ENCODE measurements at places on chromosomes 7 and 10.

- no peak for DNase-seq
Observed at GRCh38 chr7:12647364-12648219, 39.8 kb upstream of the ARL4A start.

GRCh38 chr7:70763961-70764691, 367.8 kb upstream of the GALNT17 start:
- DNase-seq: no peak

GRCh38 chr10:30491204-30491915, 57.4 kb downstream of the MAP3K8 start:
- DNase-seq: peak; percentile 3

DNA sequence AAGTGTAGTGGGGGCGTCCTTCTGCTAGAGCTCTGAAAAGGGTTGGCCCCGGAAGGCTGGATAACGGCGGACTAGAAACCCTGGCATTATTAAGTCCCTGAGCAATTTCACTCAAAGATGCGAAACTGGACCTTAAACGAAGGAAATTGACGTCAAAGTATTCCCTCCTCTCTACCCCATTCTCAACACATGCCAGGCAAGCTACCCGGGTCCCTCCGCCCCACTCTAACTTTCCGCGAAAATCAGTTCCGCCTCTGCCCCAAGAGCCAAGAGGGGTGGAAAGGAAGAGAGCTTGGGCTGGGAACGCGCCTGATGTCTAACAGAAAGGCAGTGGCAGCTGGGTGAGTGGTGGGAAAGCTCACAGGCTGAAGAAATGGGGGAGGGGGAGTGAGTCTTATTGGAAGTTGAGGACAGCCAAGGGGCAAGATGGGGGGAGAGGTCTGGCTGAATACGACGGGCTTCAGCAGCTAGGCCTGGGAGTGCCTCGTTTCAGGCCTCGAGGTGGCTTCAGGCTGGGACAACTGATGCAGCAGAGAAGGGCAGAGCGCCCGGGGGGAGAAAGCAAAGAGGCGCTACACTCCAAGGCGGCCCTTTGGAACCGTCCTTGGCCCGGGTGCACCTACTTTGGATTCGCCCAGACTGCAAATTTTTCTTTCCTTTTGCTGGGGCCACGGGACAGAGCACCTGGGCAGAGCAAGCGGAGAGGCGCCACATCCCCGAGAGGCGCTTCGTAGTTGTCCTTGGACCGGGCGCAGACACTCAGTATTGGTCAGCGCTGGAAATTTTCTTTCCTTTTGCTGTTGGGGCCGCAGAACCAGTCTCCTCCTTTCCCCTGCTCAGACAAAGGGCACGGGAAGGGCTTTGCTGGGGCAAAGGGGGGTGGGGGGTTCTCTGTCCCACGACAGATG, 2.0 kb upstream of the FEZF1 start:
- DNase-seq: no peak

DNA sequence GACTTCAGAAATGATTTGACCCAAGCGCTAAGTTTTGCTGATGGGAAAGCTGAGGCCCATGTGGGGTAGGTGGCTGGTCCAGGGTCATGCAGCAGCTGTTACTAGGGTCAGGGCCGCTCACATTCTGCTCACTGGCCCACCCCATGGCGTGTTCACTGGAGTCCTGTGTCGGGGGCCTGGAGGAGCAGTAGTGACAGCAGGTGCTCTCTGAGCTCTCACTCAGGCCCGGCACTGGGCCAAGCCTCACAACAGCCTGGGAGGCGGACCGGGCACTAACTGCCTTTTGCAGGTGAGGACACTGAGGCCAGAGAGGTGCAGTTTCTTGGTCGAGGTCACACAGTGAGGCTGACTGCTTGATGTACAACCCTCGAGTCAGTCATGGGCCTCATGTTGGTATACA, 82.7 kb downstream of the GLRX3 start:
- DNase-seq: peak; percentile 36

- DNase-seq: no peak
Observed at GRCh38 chr10:66405566-66405965, 520.3 kb upstream of the LRRTM3 start.

DNA sequence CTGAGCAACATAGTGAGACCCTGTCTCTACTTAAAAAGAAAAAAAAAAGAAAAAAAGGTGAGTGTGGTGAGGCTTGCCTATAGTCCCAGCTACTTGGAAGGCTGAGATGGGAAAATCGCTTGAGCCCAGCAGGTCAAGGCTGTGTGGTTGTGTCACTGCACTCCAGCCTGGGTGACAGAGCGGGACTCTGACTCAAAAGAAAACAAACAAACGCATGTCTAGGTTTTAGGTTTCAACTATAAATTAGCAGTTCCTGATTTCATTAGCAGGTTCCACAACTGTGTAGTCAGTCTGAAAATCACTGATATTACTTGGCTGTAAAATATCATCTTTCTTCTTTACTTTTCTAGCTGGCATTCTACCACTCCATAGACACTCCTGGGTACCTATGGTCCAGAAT, 155.7 kb upstream of the HGF start:
- no peak for DNase-seq

GRCh38 chr10:121772884-121773283, 154.9 kb downstream of the ATE1 start:
- no peak for DNase-seq

DNA sequence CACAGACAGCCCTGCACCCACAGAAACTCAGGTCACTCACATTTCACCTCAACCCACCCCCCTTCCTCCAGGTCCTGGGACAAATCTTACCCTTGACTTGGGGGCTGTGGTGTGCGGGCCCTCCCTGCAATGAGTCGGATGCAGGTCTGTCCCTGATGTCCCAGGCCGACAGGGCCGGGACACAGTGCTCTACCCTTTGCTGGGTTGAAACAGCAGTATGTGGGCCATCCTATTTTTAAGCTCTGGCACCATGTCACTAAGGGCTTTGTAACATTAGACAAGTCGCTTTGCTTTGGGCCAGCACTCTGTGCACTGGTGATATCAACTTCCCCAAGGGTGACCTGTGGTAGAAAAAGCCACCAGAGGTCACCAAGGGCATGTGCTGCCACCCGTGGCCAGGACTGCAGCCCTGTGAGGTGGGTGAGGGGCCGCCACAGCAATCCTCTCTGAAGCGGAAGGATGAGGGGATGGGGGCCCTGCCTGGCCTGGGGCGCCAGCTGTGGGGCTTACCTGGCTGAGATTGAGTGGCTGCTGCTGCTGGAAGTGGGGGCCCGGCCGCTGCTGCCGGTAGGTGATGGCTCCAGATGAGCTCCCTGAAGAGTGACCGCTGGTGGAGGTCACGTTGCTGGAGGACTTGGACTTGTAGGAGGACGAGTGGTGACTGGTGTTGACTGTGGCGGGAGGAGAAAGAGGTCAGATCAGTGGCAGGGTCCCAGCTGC, 51.3 kb downstream of the CLEC2L start:
- DNase-seq: peak; percentile 36

DNA sequence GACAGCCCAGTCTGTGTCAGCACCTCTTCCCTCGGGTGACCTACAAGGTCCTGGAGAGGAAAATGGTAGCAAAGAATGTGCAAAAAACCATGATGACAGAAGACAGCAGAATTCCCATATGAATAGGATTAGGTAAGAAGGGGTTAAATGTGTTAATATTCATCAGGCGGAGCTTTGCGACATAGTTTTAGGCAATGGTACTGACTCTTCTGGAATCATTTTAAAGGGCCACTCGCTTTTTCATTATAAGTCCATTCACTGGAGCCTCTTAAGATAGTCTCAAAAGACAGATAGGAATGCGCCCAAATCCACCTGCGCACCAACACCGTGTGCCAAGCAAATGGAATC, 38.2 kb downstream of the DLG5 start:
- DNase-seq: no peak

GRCh38 chr10:112960151-112960681, 10.2 kb downstream of the TCF7L2 start:
- DNase-seq: no peak

DNA sequence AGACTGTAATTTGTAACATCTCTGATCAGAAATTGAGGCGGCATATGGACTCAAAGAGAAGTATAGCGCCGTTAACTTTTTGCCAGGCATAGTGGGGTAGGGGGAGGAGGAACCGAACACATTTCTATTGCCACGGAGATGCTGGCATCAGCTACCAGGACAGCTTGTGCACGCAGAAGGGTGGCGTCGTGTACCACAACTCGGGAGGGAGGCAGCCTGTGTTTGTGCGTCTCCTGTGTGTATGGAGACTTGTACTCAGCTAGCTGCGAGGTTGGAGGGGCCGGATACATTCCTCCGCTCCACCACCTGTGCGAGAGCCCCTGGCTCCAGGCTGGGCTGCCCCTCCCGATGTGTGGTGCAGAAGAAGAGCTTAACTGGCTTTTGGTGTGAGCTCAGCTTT, 634.8 kb downstream of the TYW1 start:
- DNase-seq: no peak

- no peak for DNase-seq
Observed at GRCh38 chr7:147044941-147045340, 928.3 kb downstream of the CNTNAP2 start.

GRCh38 chr7:4621396-4621795, 60.7 kb upstream of the FOXK1 start:
- no peak for DNase-seq

- DNase-seq: no peak
Observed at GRCh38 chr10:117535298-117536071, 7.1 kb upstream of the EMX2 start.

GRCh38 chr10:99331207-99331803, 2.1 kb downstream of the CNNM1 start:
- no peak for DNase-seq

GRCh38 chr10:11320809-11321520, 290.5 kb downstream of the USP6NL start:
- peak; percentile 42 for DNase-seq

DNA sequence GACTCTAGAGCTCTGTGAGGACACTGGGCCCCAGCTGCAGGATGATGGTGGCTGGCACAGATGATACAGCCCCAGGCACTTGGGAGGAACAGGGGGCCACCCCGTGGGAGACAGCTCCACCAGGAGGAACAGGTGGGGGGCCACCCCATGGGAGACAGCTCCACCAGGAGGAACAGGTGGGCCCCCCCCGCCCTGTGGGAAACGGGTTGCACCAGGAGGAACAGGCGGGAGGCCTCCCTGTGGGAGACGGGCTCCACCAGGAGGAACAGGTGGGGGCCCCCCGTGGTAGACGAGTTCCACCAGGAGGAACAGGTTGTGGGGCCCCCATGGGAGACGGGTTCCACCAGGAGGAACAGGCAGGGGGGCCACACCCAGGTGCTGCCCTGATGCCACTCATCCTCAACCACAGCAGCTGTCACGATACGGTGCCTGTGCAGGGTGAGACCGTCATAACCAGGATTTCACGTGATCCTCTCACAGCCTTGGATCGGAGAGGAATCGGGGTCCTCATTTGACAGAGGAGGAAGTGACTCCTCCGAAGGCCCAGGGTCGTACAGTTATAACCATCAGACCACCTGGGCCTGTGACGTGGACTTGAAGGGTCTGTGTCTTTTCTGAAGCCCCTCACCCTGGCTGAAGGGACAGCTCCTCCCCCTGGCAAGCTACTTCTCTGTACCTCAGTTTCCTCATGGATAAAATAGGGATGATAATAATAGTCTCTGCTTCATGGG, 49.2 kb upstream of the NANOS1 start:
- no peak for DNase-seq

GRCh38 chr7:131424219-131424822, 96.6 kb downstream of the MKLN1 start:
- no peak for DNase-seq

- DNase-seq: no peak
Observed at GRCh38 chr10:546971-547590, 142.4 kb downstream of the DIP2C start.

DNA sequence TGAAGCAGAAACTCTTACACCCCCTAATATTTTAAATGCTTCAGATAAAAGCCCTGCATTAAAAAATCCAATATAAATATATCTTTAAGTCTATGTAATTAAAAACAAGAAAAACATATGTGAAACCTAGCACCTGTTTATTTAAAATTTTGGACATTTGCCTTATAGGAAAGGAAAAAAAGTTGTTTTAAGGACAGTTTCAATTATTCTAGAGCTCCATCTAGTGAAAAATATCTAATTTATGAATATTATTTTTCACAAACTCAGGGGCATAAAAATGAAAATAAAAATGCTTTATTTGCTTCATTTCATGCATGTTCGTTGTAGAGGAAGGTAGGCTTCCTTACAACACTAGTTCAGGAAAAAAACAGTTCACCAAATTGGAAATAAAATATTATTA, 26.1 kb downstream of the ENKUR start:
- DNase-seq: no peak

GRCh38 chr10:21423850-21424249, 101.6 kb downstream of the SKIDA1 start:
- DNase-seq: no peak

GRCh38 chr10:129933456-129934092, 30.5 kb downstream of the EBF3 start:
- DNase-seq: no peak

- no peak for DNase-seq
Observed at GRCh38 chr7:42854571-42855118, 57.2 kb downstream of the C7orf25 start.

DNA sequence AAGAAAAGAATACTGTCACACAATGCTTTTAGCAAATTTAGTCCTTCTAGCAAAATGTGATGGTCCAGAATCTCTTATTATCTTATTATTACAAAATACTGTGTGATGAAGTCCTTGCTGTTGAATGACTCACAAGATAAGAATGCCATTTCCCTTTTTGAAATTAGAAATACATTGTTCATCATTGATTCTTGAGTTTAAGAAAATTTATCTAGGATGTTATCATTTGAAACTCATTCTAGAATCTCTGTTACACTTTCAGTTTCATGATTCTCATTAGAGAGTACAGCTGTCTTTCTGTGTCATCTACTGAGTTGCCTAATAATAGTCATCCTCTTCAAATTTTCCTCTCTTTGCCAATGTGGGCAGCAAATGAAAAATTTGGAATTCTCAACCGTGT, 9.6 kb downstream of the ZKSCAN5 start:
- no peak for DNase-seq

GRCh38 chr7:71339924-71340323, 208.0 kb downstream of the GALNT17 start:
- DNase-seq: no peak

GRCh38 chr7:8094164-8095140, 125.9 kb downstream of the GLCCI1 start:
- no peak for DNase-seq
